NCI-H460 (cell line): ENCODE measurements at places on chromosomes 4 and X. TPM values are rescaled to one million over a fixed set of nuclear protein-coding genes. Genes with fewer than 3 reads are reported as not detected.

DNA sequence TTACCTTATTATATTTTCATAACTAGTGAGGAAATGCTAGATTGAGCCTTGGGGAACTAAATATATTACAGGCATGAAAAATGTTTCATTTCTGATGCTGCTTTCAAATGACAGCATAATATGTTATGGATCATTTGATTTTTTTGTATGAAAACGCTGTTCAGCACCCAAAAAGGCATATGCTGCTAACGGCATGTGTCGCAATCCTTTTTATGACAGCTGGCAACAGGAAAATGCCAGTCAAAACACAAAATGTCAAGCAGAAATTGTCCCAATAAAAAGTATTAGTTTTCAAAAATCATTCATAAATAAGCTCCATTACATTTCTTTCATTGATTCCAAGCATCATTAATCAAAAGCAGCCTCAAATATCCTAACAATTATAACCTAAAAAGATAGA, 1244.5 kb downstream of the PCDH7 start:
- DNase-seq: no peak

LONRF3 gene
- total RNA-seq: 9.1 and 11.8 TPM in 2 replicates

FAM236A gene
- total RNA-seq: not detected in 2 replicates

NKX6-1 gene
- 0.97 and 2.0 TPM in 2 replicates for total RNA-seq

UGT2B17 gene
- total RNA-seq: not detected in 2 replicates

DNA sequence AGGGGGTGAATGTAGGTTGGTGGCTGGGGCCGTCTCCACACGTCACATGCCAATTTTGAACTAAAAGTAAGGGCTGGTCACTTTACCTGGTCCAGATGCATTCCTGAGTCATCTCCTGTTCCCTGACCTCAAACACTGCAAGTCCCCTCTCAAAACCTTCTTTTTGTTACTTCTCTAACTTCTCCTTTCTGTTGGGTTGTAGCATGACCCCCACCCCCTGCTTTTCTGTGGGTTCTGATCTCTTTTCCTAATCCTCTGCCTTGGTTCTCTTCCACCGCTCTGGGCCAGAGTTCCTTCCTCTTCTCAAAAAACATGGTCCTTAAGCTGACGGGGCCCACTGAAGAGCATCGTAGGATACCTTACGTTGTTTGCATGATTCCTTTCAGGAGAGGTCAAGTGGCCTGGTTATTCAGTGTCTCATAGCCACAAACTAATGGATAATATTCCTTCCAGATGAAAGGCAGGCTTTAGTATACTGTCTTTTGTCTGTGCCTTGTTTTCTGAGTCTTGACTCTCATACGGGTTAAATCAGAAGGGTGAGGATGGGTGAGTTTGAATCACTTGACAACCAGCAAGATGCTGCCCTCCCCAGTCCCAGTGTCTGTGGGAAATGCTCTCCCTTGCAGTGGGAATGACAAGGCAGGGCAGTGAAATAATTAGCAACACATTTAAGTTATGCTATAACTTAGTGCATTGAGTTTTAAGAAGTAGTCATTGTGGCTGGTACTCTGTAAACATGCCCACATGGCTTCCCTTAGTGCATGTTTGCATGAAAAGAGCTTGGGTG, 15.1 kb downstream of the SMS start:
- DNase-seq: no peak
